ENCODE measurements at places on chromosomes 3 and 15.

DNA sequence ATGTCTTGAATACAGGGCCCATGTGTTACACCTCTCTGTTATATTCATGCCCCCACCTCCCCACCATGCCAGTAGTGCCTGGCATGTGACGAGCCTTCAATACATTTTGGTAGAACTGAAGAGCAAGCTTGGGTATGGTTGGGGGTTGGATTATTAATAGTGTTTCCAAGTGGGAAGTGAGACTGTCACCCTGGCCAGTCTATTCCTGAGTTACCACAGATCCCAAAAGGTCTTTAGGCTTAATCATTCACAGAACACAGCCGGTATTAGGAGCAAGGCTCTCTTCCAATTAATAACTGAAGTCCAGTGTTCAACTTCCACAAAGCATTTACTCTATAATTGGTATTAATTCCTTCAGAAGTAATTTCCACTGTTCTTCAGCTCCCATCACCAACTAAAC lies 231.9 kb upstream of the LRTM1 start:
- DNase-seq = no peak

GRCh38 chr3:62926494-62926893 lies 51.3 kb upstream of the CADPS start:
- DNase-seq = no peak

- DNase-seq = no peak
Observed at GRCh38 chr15:37765786-37766185, 168.7 kb upstream of the TMCO5A start.

DNA sequence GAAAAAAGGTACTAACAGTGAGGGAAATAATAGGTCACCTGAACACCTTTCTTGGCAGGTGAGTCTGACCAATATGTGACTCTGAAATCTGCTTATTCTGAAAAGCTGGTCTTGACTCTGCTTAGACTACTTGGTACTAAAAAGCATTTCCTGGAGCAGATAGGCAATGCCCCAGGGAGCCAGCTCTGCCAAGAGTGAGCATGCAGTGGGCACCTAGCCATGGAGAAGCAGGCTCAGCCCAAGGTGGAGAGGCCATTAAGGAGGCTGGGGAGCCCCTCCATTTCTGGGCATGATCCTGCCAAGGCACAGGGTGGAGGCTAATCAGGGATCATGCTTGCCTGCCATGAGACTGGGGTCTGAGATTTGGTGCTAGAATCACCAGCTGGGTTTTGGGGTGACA lies 1.6 kb upstream of the LTF start:
- no peak for DNase-seq

DNA sequence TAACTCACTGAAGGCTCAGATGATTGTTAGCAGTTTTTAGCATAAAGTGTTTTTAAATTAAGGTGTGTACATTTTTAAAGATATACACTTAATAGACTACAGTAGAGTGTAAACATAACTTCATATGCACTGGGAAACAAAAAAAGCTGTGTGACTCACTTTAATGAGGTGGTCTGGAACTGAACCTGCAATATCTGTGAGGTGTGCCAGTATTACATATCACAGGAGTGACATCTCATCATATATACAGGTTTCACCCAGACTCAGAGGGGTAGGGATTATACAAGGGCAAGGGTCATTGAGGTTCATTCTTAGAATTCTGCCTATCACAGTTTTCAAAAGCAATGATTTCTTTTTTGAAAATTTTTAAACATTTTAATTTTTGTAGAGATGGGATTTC lies 7.3 kb upstream of the SNRK start:
- no peak for DNase-seq

GRCh38 chr3:58502872-58503271 lies 11.0 kb downstream of the KCTD6 start:
- DNase-seq = no peak

GRCh38 chr3:108554229-108554628 lies 35.0 kb downstream of the CIP2A start:
- DNase-seq = no peak

DNA sequence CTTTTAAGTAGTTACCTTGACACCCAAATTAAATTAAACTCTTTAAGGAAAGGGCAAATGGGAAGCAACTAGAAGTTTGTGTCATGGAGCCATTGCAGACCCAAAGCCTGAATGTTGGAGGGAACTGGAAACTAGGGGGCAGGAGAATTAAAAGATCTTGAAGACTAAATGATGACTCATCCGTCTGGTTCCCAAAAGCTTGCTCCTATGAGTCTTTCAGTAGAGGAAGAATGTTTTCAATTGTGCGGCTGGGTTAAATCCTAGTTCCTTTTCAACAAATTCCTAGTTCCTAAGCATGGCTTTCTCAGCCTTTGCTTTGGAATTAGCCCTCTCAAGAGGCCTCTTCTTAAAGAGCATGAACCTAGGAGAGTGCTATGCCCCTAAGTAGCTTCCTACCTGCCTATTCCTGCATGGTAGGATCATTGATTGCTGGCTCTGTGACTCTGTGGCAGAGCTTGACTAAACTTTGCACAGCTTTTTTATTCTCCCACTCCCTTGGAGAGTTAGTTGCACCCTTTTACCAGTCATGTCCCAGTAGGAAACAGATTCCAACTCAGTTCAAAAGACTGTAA lies 17.7 kb downstream of the CLEC3B start:
- no peak for DNase-seq

DNA sequence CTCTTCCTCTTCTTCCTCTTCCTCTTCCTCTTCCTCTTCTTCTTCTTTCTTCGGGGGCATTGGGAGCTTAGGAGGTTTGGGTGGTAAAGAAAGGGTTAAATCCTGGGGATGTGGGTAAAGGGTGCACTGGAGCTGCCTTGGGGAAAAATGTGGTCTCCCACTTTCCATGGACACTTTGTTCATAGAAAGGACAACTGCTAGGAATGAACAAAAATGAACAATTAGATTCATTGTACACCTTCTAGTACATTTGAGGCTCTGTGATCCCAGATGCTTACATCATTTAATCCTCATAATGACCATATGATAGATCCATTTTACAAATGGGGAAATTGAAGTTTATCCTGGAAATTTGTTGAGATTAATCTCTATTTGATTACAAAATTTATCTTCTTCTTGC lies 699.7 kb downstream of the TUSC7 start:
- DNase-seq = no peak

DNA sequence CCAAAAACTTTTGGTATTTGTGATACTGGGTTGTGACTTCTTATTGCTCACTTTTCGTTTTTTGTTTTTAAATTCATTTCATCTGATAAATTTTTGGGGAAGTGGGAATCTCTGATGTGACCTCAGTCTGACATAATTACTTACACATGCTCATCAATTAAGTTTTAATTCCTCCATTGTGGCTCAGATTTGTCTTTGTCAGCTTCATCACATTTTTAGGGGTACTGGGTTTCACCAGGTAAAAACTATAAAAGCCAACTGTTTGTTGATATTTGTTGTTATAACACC lies 425.3 kb upstream of the TGFBR2 start:
- no peak for DNase-seq

DNA sequence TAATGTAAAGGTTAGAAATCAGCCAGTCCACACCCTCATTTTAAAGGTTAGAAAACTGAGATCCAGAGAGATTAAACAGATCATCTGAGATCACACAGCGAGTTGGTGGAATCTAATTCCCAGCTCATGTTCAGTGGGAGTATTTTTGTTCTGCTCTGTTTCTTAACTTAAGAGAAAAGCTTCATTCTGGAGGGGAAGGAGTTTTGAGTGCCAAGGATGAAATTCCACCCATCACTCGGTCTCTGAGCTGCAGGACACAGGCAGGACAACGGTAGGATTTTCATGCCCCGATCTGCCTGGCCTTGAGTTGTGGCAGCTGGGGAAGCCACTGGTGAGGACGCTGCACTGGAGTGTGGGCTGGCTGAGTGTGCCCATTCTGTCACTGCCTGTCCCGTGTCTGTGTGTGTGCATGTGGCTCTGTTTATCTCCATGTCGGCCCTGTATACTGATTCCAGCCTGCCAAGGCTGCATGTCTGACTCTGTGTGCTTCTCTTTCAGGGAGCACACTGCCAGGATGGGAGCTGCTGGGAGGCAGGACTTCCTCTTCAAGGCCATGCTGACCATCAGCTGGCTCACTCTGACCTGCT lies 94.3 kb downstream of the CEMIP start:
- DNase-seq = no peak

DNA sequence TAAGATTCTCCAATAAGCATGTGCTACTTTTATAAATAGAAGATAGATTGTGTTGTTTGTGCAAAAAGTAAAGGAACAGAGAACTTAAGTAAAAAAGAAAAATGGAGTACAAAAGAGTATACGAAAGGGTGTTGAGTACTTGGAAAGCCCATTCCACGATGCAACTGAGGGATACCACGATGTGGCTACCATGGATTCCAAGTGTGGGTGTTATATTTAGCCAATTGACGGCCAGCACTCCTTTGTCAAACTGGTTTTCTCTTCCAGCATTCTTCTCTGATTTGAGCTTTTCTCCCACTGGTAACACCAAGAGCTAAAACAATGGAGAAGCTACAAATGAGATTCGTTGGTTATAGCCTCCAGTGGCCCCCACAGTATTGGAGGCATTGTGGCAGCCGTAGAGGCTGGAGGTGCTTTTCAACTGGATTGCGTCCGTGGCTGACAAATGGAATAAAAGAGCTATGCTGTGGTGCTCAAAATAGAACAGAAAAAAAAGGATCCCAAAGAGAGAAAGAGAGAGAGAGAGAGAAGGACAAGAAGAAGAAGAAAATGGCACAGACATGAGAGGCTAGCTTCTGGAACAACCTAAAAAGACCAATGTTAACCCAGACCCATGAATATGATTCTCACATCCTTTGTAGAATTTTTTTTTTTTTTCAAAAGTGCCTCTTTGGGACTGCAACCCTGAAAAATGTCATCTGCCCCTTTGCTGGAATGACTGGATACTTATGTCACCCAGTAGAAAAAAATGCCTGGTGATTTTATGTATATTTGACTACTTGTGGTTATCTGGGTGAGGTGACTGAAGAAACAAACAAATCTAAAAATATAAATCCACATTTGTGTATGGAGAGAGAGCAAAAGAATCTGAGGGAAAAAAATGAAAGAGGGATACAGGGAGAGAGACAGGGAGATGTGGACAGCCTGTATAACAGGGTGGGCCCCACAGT lies 345.1 kb downstream of the RORA start:
- no peak for DNase-seq

GRCh38 chr15:100720406-100720967 lies 118.1 kb downstream of the ASB7 start:
- DNase-seq = no peak

DNA sequence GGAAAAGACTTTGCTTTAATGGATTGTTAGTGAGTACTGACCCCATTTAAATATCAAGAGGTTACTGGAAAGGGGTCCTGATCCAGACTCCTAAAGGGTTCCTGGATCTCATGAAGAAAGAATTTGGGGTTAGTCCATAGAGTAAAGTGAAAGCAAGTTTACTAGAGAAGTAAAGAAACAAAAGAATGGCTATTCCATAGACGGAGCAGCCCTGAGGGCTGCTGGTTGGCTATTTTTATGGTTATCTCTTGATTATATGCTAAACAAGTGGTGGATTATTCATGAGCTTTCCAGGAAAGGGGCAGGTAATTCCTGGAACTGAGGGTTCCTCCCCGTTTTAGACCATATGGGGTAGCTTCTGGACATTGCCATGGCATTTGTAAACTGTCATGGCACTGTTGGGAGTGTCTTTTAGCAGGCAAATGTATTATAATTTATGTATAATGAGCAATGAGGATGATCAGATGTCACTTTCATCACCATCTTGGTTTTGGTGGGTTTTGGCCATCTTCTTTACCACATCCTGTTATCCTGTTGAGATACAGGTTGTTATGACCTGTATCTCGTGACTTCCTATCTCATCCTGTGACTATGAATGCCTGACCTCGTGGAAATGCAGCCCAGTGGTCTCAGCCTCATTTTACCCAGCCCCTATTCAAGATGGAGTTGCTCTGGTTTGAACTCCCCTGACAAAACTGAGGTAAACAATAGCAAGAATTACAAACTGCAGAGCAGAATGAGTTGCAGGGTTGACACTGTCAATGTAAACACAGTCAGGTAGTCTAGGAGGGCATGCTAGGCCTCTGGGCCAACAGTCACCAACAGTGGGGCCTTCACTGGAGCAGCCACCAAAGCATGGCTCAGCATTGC lies 10.3 kb upstream of the GPR160 start:
- no peak for DNase-seq

DNA sequence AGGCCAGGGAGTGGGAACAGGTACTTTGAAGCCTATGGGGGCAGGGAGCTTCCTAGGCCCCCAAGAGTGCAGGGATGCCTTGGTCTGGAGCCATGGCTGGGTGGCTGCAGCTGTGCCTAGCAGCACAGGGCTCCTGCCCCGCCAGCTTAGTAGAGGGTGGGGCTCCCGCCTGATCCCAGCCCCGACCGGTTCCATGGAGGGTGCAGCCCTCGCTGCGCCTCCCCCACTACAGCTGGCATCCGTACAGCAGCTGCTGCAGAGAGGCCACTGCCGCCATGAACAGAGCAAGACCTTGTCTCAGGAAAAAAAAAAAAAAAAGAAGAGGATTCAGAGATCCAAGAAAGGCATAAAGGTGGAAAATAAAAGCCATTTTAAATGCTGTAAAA lies 277.2 kb downstream of the UBE2E2 start:
- DNase-seq = no peak

DNA sequence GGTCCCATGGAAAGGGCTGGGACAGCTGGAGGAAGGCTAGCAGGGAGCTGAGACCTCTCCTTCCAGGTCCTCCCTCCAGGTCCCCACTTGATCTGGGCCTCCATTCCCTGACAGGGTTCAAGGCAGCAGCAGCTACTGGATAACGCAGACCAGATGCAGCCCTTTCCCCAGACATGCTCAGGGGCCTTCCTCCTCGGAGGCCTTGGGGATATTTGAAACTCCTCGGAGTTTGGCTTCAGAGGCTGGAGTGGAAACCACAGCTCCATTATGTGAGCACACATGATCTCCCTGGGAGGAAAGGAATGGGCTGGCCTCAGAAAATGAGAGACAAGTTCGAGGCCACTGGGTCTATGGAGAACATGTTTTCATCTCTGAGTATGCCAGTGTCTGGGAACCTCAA lies 119.3 kb downstream of the SMAD6 start:
- no peak for DNase-seq

- DNase-seq = no peak
Observed at GRCh38 chr15:75145027-75145841, 56.4 kb upstream of the C15orf39 start.

DNA sequence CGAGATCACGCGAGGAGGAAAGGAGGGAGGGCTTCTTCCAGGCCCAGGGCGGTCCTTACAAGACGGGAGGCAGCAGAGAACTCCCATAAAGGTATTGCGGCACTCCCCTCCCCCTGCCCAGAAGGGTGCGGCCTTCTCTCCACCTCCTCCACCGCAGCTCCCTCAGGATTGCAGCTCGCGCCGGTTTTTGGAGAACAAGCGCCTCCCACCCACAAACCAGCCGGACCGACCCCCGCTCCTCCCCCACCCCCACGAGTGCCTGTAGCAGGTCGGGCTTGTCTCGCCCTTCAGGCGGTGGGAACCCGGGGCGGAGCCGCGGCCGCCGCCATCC lies 1.1 kb upstream of the SETD5 start:
- no peak for DNase-seq

- DNase-seq = no peak
Observed at GRCh38 chr3:179739816-179740594, 87.2 kb downstream of the USP13 start.

- no peak for DNase-seq
Observed at GRCh38 chr3:11791339-11792200, 55.1 kb downstream of the TAMM41 start.

Measured in effector memory CD8-positive, alpha-beta T cell (primary cell).